ENCODE measurements at places on chromosomes 6 and 20.
A peak's percentile ranks its signal among the peaks of the same experiment; 100 is the strongest.

- no peak for DNase-seq
Observed at GRCh38 chr6:13125841-13126240, 202.5 kb downstream of the TBC1D7 start.

GRCh38 chr6:151095538-151096254 lies 144.1 kb upstream of the AKAP12 start:
- no peak for DNase-seq

- no peak for DNase-seq
Observed at GRCh38 chr6:85033547-85033946, 269.1 kb upstream of the TBX18 start.

DNA sequence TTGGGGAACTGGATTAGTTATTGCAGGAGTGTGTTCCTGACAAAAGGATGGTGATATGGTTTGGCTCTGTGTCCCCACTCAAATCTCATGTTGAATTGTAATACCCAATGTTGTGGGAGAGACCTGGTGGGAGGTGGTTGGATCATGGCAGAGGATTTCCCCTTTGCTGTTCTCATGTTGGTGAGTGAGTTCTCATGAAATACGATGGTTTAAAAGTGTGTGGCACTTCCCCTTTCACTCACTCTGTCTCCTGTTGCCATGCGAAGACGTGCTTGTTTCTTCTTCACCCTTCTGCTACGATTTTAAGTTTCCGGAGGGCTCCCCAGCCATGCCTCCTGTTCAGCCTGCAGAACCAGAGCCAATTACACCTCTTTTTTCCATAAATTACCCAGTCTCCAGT lies 16.2 kb upstream of the TREM1 start:
- no peak for DNase-seq

- DNase-seq: no peak
Observed at GRCh38 chr6:56393615-56394612, 146.5 kb upstream of the COL21A1 start.

GRCh38 chr6:142833054-142833453 lies 111.9 kb downstream of the HIVEP2 start:
- no peak for DNase-seq

DNA sequence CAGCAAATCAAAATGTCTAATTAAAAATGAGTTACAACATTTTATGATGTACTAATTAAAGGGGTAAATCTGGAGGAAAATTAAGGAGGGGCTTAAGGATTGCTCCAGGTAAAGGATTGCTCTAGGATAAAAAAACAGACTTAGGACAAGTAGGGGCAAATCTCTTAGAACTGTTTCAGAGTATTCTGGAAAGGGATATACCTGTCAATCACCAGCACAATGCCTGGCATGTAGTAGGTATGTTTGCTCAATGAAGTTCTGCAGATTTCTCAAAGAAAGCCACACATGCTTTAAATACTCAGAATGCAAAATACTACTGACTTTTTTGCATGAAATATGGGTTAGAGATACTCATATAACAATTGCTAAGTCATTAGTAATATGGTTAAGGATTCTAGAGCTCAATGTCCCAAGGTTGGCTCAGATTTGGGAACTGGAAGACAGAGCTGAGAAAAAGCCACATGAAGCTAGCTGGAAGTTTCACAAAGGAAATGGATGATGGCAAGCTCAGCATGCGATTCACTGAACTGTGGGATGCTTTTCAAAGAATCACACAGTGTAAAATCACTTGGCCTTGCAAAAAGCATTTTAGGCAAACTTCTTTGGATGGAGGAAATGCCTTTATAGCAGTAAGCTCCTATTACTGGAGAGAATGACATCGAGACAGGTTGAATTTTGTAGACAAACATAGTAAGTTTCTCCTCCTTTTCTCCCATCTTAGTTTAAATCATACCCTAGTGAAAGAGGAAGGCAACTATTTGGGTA lies 72.8 kb downstream of the MAP3K5 start:
- DNase-seq: no peak

DNA sequence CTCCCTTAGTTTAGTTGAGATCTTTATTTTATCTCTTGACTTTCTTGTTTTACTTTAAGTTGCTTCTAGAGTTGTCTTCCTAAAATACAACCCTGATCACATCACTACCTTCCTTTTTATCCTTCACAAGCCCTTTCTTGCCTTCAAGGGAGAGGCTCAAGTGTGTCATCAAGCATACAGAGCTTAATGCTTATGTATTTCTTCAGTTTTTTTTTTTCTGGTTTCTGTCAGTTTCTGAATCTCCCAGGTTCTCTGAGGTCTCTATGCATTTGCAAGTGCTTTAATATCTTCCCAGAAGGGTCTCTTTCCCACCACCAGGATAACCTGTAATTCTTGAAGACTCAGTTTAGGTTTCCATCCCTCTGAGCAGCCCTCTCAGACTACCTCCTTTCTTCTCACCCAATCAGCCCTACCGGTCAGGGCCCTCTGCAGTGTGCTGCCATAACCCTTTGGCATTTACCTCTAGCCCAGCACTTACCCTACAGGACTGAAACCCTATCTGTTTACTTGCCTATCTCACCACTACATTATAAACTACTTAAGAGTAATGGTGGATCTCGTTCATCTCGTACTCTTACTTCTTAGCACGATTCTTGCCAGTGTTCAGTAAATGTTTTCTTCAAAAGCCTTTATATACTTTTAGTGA lies 36.9 kb downstream of the EYA4 start:
- no peak for DNase-seq

DNA sequence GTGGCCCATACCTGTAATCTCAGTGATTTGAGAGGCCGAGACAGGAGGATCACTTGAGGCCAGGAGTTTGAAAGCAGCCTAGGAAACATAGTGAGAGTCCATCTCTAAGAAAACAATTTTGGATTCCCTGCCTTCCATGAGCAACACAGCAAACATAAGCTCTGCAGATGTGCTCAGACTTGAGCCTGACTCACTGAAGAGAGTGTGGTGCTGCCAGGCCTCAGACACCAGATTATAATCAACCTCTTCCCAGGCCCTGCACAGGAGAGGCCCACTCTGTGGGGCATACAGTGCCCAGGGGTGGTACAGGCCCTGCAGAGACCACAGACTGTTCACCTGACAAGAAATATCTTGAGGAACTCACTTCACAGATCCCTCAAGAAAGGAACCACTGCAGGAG lies 19.9 kb downstream of the HLA-DPB1 start:
- DNase-seq: no peak

DNA sequence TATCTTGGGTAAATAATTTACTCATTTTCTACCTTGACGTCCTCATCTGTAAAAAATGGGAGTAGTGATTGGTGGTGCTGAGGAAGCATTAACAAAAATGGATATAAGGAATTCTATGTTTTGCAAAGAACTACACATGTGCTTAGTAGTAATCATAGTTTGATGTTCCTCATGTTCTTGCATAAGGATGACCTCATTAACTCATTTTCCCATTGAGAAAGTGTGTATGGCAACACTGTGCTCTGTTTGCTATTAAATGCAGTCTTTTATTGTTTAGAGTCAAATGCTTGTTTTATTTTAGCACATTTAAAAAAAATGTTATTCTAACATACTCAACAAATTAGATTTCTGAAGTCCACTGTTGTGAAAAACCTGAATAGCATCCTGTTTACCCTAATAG lies 211.2 kb upstream of the RSPO3 start:
- no peak for DNase-seq

- DNase-seq: no peak
Observed at GRCh38 chr20:43863330-43863729, 51.3 kb upstream of the TOX2 start.

DNA sequence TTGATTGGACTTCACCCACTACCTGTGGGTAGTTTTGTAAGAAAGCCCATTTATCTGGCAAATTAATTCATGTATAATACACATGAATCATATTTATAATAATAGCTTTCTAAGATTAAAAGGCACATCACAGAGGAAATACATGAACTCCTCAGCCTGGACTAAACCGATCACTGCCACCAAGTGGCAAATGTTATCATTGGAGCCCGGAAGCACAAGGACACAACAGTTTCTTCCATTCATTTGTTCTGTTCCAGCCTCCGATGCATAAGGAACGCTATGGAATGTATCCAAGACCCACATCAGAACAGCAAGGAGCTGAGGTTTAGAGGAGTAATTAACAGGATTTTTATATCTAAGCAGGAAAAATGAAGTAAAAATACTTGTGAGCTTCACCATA lies 13.9 kb upstream of the IPCEF1 start:
- peak; percentile 19 for DNase-seq

DNA sequence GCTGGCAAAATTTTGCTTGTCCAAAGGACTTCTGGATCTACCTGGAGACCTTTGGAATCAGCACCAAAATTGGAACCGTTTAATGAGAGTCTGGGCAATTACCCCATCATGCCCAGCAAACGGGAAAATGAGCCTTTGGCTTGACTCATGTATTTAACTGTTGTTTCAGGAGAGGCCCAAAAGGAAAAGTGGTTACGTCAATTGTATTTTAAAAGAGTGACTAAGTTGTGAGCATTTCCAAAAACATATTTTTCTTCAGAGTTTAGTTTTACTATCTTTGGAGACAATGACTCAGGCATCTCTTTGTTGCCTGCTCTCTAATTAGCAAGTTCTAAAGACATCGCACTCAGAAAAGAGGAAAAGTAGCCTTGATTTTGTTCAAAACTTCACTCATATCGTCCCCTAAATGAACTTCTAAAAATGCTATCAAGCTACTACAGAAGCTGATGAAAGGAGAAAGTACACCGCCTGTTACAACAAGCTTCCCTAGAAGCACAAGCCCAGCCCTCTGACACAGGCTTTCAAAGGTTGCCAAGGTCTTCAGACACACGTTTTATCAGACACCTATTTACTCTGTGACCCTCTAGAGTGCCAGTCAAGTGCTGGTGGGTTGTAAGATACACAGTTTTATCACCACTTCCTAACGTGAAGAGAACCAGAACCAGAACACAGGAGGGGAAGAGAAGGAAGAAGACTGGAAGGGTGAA lies 146.2 kb downstream of the TBX18 start:
- no peak for DNase-seq

- no peak for DNase-seq
Observed at GRCh38 chr6:31152781-31153180, 4.8 kb downstream of the CCHCR1 start.

GRCh38 chr6:132247381-132248159 lies 153.7 kb downstream of the MOXD1 start:
- no peak for DNase-seq

- no peak for DNase-seq
Observed at GRCh38 chr6:126337323-126337722, 2.6 kb upstream of the CENPW start.

DNA sequence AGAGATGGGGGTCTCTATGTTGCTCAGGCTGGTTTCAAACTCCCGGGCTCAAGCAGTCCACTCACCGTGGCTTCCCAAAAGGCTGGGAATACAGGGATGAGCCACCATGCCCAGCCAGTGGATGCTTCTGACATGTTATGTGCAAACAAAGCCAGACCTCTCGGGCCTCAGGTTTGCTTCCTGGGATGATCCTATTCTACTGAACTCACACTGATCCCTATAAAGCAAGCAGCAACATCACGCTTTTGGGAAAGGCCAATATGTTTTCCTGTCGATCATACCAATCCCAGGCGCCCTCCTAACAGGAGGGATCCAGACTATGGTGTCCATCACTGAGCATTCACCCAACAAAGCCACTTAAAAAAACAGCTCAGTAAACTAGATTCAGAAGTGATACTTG lies 60.2 kb downstream of the CSE1L start:
- no peak for DNase-seq

- DNase-seq: no peak
Observed at GRCh38 chr6:8434727-8435092, 635 bp downstream of the SLC35B3 start.

GRCh38 chr6:85490516-85491248 lies 40.8 kb downstream of the NT5E start:
- DNase-seq: no peak

- DNase-seq: no peak
Observed at GRCh38 chr6:16472349-16473069, 234.1 kb downstream of the GMPR start.

GRCh38 chr6:169957351-169957963 lies 206.0 kb downstream of the ERMARD start:
- DNase-seq: no peak

- DNase-seq: no peak
Observed at GRCh38 chr6:80907831-80908230, 801.4 kb downstream of the BCKDHB start.

- DNase-seq: no peak
Observed at GRCh38 chr6:142395768-142396231, 94.0 kb downstream of the ADGRG6 start.

DNA sequence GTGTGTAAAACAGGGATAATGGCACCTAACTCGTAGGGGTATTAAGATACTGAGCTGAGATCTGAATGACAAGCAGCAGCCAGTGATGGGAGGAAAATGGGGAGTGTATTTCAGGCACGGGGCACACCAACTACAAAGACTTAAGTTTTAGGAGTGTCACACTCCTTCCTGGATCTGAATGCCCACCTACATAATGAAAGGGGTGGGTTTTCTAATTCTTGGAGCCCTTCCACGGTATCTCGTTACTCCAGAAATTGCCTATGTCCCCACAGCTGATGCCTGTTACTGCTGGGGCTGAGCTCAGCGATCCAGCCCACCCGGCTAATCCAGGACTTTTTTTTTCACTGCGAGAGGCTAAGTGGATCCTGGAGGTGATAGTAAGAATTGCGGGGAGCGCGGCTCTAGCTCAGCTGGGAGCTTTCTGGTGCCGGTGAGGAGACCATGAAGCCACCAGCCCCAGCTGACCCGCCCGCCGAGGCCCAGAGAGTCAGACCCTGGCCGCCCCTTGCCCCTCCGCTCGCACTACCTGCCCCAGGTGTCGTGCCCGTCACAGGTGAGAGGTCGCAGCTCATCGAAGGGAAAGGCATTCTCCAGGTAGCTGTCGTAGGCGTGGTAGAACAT lies 727 bp downstream of the EDEM2 start:
- no peak for DNase-seq

DNA sequence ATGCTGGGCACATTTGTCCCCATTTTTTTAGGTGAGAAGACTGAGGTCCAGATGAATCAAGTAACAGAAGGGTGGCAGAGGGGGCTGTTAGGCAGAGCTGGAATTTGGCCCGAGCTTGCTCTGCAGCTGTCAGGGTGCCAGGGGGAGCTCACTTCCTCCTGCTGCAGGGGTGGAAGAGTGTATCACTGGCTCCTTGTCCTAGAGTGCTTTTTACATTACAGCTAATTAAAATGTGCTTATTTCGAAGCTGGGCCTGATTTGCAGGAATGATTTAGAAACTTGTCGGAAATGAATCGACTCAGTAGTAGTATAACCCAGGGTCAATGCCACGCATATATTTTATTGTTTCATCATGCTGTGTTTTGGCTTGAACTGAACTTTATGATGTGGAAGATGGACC lies 11.1 kb downstream of the TOX2 start:
- no peak for DNase-seq

DNA sequence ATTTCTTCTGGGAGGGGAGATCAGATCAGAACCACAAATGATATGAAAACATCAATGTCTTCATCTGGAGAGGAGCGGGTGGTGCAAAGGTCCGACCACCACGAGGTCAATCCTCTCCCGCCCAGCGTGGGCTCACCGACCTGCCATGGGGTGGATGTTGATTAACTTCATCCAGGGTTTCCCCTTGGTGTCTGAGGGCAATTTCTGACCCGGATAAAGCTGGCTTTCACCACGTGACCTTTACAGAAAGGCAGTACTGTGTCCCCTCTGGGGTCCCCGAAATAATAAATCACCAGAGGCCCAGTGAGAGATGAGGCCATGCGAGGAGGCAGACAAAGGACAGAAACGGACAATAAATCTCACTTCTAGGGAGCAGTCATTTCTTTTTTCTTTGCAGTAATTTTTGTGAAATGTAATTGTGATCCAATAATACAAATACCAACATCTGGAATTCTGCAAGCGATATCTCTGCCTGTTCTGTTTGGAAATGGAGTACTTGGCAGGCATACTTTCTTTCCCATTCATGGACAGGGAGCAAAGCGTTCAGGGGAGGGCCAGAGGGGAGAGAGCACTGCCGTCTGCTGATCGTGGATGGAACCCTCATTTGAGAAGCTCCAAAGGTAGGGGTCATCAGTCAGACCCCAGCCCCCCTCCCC lies 55.1 kb upstream of the APCDD1L start:
- DNase-seq: no peak

Data from T-cell (primary cell).